ENCODE measurements at places on chromosomes 3 and 15. TPM values are rescaled to one million over a fixed set of nuclear protein-coding genes. Genes with fewer than 3 reads are reported as not detected.

Gene PGBD4
- 1.4 TPM for total RNA-seq

Gene PODXL2
- 1.4 TPM for total RNA-seq

Gene TRPM1
- not detected for total RNA-seq

Gene CPLX3
- total RNA-seq: not detected

All from psoas muscle (tissue), 8 donors.